ENCODE measurements at places on chromosomes 1 and 21. TPM values are rescaled to one million over a fixed set of nuclear protein-coding genes. Genes with fewer than 3 reads are reported as not detected.

The SMIM11 gene
- total RNA-seq = 4.2 TPM

DNA sequence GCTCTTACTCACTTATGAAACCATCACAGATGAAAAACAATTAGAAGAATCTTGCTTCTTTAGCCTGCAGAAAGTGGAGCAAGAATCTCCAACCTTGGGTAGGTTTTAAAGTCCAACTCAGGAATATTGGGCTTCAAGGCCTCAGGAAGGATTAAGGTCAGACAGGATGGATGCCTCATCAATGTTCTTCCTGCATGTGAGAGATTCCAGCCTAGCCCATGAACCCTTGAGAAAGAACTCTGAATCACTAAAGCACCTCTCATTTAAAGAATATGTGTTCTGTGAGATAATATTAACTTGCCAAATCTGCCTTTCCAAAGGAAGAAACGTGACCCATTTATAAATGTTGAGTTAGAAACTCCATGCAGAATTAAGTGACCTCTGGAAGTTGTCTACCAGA is 345.2 kb upstream of the CAMK1G start:
- no peak overlapping the region for H3K4me3 ChIP-seq
- no peaks in the 10 kb centered on the region for H3K4me1 ChIP-seq
- H3K27ac ChIP-seq = no peak overlapping the region
- DNase-seq = no peak

The USP25 gene
- 16.3 TPM for total RNA-seq

The PSMB2 gene
- total RNA-seq = 85.8 TPM

DNA sequence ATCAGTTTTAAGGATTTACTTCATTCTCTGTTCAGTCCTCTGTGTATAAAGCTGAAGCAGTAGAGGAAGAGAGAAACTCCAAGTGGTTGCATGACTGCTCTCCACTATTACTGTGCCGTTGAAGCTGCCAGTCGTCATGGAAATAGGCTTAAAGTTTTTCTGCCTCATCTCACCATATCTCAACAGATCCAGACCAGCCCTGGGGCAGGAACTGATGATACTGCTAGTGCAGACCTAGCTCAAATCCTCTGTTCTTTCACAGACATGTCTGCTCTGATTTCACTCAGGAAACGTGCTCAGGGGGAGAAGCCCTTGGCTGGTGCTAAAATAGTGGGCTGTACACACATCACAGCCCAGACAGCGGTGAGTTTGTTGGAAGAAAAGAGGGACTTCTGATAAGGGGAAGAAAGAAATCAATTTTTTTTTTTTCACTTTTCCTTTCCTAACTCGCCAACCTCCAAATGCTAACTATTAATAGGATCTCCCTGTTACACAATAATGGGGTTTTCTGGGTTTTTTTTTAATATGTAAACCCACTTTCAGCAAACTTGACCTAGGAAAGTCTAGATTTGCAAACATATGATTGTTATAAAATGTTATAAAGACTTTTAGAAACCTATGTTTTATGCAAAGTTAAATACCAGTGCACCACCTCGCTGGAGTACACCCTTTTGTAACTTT is 22.2 kb upstream of the STRIP1 start:
- peaks cover 4% of the 10 kb centered on the region for H3K4me1 ChIP-seq
- no peak overlapping the region for H3K4me3 ChIP-seq
- no peaks in the 10 kb centered on the region for H3K36me3 ChIP-seq
- no peak for DNase-seq
- no peaks in the 10 kb centered on the region for H3K27me3 ChIP-seq

GRCh38 chr1:230248016-230248888 is 177.9 kb downstream of the PGBD5 start:
- no peaks in the 10 kb centered on the region for H3K4me1 ChIP-seq
- H3K4me3 ChIP-seq = no peak overlapping the region
- no peak overlapping the region for H3K27ac ChIP-seq
- H3K27me3 ChIP-seq = peaks cover 9% of the 10 kb centered on the region
- no peak for DNase-seq
- peaks cover 4% of the 10 kb centered on the region for H3K36me3 ChIP-seq

DNA sequence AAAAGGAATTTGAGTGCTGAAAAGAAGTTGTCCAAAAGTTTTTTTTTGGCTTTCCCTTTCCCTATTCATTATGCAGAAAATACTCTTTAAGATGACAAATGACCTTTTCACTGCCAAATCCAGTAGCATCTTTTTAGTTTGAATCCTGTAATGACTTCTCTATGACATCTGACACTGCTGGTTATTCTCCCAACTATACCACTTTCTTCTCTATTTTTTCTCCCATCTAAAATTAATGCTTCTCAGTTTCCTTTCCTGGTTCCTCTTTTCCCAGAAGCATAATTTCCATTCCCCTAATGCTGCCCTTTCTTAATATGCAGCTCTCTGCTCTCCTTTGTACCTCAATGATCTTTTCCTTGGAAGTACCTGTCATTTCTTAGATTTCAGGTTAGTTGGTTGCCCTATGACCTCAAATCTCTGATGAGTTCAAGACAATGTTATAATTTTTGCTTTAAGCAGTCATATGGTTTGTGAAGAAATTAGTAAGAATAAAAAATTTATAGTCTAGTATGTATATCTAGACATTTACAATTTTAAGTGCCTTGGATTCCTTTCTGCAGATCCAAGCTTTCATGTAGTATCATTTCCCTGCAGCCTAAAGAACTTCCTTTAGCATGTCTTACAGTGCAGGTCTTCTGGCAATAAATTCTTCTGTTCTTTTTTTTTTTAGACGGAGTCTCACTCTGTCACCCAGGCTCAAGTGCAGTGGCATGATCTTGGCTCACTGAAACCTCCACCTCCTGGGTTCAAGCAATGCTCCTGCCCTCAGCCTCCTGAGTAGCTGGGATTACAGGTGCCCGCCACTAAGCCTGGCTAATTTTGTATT is 150.8 kb downstream of the CDC42BPA start:
- H3K4me1 ChIP-seq = peaks cover 2% of the 10 kb centered on the region
- no peaks in the 10 kb centered on the region for H3K27me3 ChIP-seq
- no peak overlapping the region for H3K27ac ChIP-seq
- DNase-seq = no peak
- H3K4me3 ChIP-seq = no peak overlapping the region
- no peaks in the 10 kb centered on the region for H3K36me3 ChIP-seq

DNA sequence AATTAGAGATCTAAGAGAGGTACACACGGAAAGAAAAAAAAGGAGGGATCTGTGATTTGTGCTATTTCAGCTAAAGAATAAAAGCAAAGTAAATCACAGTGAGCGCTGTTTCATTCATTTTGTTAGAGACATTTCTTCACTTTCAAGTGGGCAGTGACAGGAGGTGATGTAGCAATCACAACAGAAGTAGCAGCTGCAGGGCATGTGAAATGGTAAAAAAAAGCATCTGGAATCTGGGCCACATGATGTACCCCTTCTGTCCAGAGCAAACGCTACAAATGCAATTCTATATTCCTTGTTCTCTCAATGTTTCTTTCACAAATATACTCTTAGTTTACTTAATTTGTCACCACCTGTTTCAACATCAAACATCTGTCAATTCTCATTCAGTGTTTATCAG is 786.5 kb downstream of the LRRIQ3 start:
- H3K4me1 ChIP-seq = peaks cover 11% of the 10 kb centered on the region
- no peak for DNase-seq
- H3K4me3 ChIP-seq = no peak overlapping the region
- no peaks in the 10 kb centered on the region for H3K36me3 ChIP-seq

GRCh38 chr1:114131526-114132220 is 22.0 kb downstream of the SYT6 start:
- H3K4me1 ChIP-seq = peaks cover 5% of the 10 kb centered on the region
- H3K27ac ChIP-seq = no peak overlapping the region
- no peaks in the 10 kb centered on the region for H3K36me3 ChIP-seq
- H3K27me3 ChIP-seq = peaks cover 11% of the 10 kb centered on the region
- H3K4me3 ChIP-seq = no peak overlapping the region

DNA sequence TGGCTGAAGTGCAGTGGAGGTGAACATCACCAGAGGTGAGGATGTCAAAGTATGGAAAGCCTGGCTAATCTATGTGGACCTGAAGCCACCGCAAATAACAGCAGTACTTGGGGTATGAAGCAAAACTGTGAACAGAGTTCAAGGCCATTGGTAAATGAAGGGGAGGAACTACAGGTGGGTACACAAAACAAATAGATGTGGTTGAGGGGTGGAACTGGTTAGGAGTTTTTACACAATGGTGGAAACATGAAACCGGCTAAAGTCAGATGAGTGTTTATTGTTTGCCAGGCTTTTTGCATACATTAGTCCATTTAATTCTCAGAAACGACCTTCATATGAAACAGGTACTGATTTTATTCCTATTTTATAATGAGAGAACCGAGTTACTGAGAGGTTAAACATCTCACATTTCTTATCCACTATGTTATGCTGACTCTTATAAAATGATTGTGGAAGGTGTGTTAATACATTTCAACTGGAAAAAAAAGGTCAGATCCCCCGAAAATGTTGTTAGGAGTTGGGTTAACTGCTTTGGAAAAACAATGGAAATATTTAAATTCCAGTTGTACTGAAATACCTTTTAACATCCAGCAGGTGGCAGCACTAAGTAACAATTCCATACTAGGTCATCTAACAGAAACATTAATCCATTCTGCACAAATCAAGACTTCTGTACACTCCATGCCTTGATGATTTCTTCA is 44.3 kb upstream of the GTF2B start:
- no peak overlapping the region for H3K4me3 ChIP-seq
- H3K4me1 ChIP-seq = no peaks in the 10 kb centered on the region
- DNase-seq = no peak
- no peaks in the 10 kb centered on the region for H3K27me3 ChIP-seq
- no peak overlapping the region for H3K27ac ChIP-seq

GRCh38 chr1:152110860-152111514 is 4.3 kb downstream of the TCHH start:
- peak; percentile 58 for DNase-seq
- H3K36me3 ChIP-seq = no peaks in the 10 kb centered on the region
- H3K27me3 ChIP-seq = peaks cover 2% of the 10 kb centered on the region
- H3K4me1 ChIP-seq = peaks cover 4% of the 10 kb centered on the region

The C1orf52 gene
- 53.7 TPM for total RNA-seq

DNA sequence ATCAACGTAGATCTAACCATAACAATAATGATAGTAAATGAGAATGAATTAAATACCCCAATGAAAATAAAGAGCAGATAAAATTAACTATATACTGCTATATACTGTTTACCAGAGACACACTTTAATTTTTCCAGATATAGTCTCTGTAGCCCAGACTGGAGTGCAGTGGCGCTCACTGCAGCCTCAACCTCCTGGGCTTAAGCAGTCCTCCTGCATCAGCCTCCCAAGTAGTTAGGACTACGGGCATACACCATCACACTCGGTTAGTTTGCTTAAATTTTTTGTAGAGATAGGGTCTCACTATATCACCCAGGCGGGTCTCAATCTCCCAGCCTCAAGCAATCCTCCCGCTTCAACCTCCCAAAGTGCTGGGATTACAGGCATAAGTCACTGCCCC is 37.2 kb downstream of the TRIM33 start:
- no peak overlapping the region for H3K4me3 ChIP-seq
- no peak overlapping the region for H3K27ac ChIP-seq
- H3K4me1 ChIP-seq = peaks cover 4% of the 10 kb centered on the region
- no peaks in the 10 kb centered on the region for H3K36me3 ChIP-seq
- no peak for DNase-seq
- no peaks in the 10 kb centered on the region for H3K27me3 ChIP-seq

DNA sequence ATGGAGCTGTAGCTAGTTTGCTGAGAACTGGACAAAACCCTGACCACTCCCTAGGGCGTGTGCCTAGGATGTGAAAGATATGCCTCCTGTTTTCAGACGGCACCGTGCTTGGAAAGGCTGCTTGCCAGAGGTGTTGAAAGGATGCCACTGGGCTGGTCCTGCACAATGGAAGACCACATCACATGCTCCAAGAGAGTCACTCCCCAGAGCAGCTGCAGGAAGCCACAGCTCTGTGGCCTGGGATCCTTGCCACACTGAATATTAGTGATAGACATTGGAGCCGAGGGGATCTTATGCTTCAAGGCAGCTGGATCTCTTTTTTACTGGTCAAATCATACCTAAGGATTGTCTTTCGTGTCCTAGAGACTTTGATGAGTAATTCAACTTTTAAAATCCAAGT is 6.6 kb upstream of the APP start:
- no peak for DNase-seq
- no peaks in the 10 kb centered on the region for H3K36me3 ChIP-seq
- H3K27ac ChIP-seq = no peak overlapping the region
- peaks cover 3% of the 10 kb centered on the region for H3K4me1 ChIP-seq

DNA sequence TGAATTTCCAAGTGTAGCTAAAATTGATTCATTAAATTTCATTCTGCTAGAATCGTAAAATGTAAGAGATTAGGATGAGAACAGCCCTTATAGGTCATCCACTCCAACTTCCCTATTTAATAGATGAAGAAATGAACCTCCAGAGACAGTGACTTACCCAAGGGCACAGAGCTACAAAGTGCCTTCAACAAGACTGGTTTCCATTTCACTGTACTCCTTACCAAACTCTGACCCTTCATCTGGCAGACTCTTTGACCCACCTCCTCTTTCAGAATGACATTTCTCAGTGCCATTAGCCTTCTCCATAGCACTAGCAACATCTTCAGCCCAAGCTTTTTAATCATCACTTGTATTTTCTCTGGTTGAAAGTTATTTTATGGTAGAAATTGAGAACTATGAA is 161.3 kb downstream of the NEK7 start:
- H3K36me3 ChIP-seq = peaks cover 4% of the 10 kb centered on the region
- no peak overlapping the region for H3K4me3 ChIP-seq
- no peak overlapping the region for H3K27ac ChIP-seq
- no peaks in the 10 kb centered on the region for H3K27me3 ChIP-seq
- H3K4me1 ChIP-seq = no peaks in the 10 kb centered on the region

DNA sequence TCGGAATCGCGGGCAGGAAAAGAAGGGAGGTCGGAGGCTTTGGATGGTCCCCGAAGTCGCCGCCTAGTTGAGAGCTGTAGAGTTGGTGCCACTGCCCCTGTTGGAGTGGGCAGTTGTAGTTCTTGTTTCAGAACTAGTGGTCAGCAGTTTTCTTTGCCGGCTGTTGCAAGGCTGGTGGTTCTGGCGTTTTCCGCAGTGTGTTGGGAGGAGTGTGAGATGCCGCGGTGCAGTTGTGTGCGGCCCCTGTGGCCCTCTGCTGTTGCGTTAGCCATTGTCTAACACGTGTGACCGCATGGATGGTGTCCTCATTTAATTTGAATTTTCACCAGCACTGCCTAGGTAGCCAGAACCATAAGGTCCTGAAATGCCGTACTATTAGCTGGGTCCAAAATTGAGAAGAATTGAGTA is 1.4 kb downstream of the ARF1 start:
- DNase-seq = no peak
- no peaks in the 10 kb centered on the region for H3K36me3 ChIP-seq
- H3K27me3 ChIP-seq = peaks cover 8% of the 10 kb centered on the region
- H3K4me1 ChIP-seq = peaks cover 24% of the 10 kb centered on the region

The CREB3L4 gene
- total RNA-seq = 14.3 TPM

DNA sequence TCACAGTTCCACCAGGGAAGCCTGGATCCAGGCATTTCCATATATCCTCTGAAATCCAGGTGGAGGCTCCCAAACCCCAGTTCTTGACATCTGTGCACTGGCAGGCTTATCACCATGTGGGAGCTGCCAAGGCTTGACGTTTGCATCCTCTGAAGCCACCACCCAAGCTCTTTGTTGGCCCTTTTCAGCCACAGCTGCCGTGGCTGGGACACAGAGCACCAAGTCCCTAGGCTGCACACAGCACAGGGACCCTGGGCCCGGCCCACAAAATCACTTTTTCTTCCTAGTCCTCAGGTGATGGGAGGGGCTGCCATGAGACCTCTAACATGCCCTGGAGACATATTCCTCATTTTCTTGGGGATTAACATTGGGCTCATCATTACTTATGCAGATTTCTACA is 22.3 kb downstream of the RNPC3 start:
- no peak overlapping the region for H3K27ac ChIP-seq
- no peaks in the 10 kb centered on the region for H3K4me1 ChIP-seq
- no peak overlapping the region for H3K4me3 ChIP-seq
- no peaks in the 10 kb centered on the region for H3K27me3 ChIP-seq
